ENCODE measurements at places on chromosomes 2 and 18. TPM values are rescaled to one million over a fixed set of nuclear protein-coding genes. Genes with fewer than 3 reads are reported as not detected.

- DNase-seq, result no peak
Observed at GRCh38 chr2:157761520-157761919, 114.6 kb downstream of the ACVR1 start.

- DNase-seq, result no peak
Observed at GRCh38 chr18:68703326-68703725, 11.6 kb downstream of the TMX3 start.

DNA sequence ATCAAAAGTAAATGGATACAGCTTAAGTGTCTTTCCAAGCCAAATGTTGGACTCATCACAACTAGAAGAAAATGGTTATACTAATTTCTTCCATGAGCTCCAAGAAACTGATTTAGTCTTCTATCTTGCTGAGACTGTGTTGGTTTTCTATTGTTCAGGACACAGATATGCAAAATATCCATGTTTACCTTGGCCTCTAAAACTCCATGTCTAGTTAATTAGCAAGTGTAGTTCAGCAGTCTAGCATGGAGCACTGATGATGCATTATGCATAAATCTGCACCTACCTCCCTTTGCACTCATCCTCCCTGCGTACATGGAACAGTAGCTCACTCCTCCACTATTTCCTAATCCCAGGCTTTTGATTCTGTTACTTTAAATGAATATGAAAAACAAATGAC, 731.4 kb upstream of the CHAC2 start:
- DNase-seq, result no peak

GRCh38 chr18:32072321-32072720, 19.4 kb upstream of the RNF138 start:
- no peak for DNase-seq

DNA sequence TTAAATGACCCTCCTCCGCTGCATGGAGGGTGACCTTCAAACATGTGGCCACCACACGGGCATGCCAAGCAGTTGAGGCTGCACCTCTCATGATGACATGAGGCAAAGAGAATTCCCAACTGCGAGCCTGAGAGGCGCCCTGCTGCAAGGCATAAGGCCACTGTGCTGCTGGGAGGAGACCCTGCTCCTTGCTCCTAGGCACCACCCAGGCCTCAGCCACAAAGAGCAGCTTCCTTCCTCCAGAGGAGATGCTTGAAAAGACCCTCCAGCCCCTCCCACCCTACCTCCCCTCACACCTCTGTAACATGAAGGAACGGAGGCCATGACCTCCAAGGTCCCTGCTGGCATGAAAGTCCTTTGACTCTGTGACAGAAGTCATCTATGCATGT, 11.4 kb downstream of the CHST10 start:
- DNase-seq, result no peak

- no peak for DNase-seq
Observed at GRCh38 chr2:107001964-107002696, 116.2 kb upstream of the ST6GAL2 start.

GRCh38 chr2:1082456-1083205, 132.0 kb downstream of the SNTG2 start:
- no peak for DNase-seq

- DNase-seq, result no peak
Observed at GRCh38 chr2:174615871-174616436, 18.4 kb upstream of the WIPF1 start.

DNA sequence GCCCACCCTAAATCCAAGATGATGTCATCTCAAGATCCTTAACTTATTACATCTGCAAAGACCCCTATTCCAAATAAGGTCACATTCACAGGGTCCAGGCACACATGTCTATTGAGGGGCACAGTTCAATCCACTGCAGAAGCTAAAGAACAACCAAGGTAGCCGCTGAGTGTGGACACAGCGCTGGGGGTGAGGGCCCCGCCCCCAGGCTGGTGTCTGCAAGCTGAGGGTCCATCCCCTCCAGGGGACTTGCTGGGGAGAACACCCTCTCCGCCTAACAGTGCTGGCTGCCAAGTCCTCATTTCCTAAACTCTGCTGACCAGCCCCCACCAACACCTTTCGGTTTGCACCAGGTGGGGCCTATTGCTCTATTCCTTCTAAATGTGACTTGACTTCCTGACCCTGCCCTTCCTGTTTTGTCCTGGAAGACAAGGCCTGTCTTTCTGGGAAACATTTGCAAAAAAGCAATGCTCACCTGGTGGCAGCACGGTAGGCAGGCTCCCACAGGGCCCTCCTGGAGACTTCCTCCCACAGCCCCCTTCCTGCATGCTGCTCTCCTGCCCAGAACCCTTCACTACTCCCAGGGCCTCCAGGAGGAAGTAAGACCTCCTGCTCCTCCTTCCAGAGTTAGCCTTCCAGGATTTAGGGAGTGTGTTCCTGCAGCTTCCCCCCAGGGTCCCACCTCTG, 24.4 kb upstream of the TEX44 start:
- DNase-seq, result no peak

DNA sequence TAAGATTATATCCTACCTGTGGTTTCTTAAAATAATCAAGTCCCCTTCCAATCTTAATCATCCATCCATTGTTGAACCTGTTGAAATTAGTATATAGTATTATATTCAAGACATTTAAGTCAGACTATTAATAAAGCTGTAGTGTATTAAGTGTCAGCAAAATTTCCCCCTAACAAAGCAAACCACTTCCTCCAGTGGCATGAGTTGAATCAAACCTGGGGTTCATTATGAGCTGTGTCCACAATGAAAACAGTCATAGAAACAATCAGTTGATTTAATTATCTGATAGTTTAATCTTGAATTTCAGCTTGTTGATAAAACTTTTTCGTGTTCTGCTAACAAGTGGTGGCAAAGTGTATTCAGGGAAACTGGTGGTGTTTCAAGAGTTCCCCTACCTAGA, 11.3 kb downstream of the MITD1 start:
- no peak for DNase-seq

- no peak for DNase-seq
Observed at GRCh38 chr2:218516614-218517013, 51.5 kb downstream of the USP37 start.

DNA sequence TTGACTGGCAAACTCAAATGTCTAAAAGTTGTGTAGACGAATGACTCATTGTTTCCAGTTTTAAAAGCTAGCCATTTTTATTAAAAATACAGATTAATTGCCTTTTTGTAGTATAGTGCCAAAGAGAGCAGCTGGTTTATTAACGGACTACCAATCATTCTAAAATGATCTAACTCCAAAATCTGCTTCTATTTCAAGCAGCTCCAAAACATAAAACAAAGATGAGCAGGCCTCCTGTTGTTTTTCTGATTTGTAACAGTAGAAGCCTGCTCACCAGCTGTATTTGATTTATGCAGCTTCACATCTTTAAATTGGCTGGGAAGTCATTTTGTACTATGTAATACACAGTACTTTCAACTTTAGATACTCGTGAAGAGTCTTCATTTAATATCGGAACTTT, 171.8 kb downstream of the UBR3 start:
- DNase-seq, result no peak

- DNase-seq, result no peak
Observed at GRCh38 chr2:9549420-9549819, 6.2 kb downstream of the ADAM17 start.

- no peak for DNase-seq
Observed at GRCh38 chr18:42906761-42907160, 208.7 kb downstream of the RIT2 start.

DNA sequence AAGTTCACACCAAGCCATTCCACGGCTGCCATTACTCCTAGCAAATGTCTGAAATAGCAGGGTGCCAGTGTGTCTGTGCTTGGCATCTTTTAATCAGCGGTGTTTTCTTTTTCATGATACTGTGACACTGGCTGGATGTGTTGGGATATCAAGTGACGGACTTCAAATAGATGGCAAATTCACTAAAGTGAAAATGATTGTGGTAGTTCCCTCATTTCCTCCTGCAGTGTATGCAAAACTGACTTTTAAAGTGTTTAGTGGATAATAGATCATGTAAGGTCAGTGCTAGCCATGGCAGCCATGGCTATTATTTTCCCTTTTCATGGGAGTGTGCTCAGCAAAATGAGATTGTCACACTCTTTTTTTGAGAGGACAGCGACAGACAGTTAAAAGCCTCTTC, 261.5 kb upstream of the SIX3 start:
- DNase-seq, result no peak

DNA sequence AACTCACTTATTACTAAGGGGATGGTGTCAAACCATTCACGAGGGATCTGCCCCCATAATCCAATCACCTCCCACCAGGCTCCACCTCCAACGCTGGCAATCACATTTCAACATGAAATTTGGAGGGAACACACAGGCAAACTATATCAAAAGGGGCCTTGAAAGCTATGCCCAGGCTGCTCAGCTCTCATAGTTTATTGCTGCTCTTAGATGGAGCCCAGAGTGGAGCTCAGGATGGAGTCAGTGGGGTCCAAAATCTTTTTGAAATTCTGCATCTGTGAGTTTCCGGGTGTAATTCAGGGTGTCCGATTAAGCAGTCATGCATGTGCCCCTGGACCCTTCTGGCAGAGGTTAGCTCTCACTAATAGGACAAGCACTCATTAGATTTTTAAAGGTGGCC, 24.3 kb downstream of the RHOB start:
- DNase-seq, result no peak

DNA sequence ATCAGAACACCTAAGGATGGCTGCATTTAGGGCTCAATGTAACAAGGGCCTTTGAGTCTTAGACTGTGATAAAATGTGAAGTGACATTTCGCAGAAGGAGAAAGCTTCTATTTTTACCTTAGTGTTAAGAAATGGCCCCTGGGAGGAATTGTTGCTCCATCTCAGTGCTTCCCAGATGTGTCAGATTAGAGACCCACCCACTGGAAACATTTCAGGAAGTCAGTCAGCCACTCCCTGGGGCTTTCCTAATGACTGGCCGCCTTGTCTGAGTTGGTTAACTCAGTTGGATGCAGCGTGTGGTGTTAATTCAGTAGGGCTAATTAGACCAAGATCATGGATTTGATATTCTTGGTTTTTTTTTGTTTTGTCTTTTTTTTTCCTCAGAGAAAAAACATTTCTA, 355.9 kb downstream of the PIK3C3 start:
- DNase-seq, result no peak

DNA sequence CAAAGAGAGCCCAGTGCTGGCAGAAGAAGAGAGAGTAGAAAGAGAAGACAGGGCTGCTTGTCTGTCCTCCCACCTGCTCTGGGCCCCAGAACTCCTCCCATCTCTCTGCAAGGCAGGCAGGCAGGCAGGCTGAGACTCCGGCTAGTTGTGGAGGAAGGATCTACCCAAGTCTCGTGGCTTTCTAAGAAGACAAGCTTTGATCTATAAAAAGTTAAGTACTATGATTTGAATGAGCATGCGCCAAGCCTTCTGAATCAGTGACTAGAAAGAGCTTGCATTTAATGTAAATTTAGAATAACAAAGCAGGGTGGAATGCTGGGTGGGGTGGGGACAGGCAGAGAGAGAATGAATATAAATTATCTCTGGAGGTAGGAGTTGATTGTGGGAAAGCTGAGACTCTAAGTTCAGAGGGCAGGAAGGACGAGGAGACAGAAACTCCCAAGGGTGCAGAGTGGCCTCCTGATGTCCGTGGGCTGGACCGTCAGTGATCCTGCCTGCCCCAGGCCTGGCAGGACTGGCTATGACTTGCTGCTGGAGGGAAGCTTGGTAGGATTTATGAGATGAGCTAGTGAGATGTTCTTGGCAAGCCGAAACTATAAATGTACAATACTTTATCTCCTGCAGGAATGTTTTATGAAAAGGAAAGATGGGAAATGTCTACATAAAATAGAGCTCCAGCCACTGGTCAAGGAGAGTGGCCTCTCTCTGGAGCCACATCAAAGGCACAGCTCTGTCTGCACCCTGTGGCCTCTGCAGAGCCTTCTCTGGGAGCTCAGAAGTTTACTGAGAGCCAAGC, 447.5 kb downstream of the TNS1 start:
- DNase-seq, result no peak

- DNase-seq, result no peak
Observed at GRCh38 chr2:41182961-41183360, 731.1 kb upstream of the SLC8A1 start.

DNA sequence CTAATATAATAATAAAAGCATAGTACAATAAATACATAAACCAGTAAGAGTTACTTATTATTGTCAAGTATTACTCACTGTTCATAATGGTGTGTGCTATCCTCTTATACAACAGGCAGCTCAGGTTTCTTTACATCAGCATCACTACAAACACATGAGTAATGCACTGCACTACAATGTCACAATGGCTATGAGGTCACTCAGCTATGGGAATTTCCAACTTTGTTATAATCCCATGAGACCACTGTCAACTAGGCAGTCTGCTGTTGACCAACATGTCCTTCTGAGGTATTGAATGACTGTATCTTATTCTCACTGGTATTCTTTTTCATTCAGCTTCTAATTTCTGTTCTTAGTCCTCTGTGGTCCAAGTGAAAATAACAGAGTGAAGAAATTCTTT, 250.4 kb upstream of the DSEL start:
- no peak for DNase-seq

GRCh38 chr2:239747274-239747673, 277.9 kb downstream of the NDUFA10 start:
- no peak for DNase-seq

GRCh38 chr18:9827793-9828505, 57.8 kb upstream of the TXNDC2 start:
- no peak for DNase-seq

- no peak for DNase-seq
Observed at GRCh38 chr2:231660860-231661259, 47.5 kb upstream of the PTMA start.

GRCh38 chr2:98900721-98901120, 35.3 kb downstream of the CRACDL start:
- no peak for DNase-seq

GRCh38 chr2:180739070-180739469, 241.3 kb upstream of the UBE2E3 start:
- no peak for DNase-seq

- DNase-seq, result no peak
Observed at GRCh38 chr2:11904941-11905340, 158.5 kb downstream of the LPIN1 start.

- DNase-seq, result no peak
Observed at GRCh38 chr18:38534073-38534472, 968.5 kb upstream of the CELF4 start.

- DNase-seq, result no peak
Observed at GRCh38 chr2:33909945-33910695, 311.0 kb upstream of the FAM98A start.

DNA sequence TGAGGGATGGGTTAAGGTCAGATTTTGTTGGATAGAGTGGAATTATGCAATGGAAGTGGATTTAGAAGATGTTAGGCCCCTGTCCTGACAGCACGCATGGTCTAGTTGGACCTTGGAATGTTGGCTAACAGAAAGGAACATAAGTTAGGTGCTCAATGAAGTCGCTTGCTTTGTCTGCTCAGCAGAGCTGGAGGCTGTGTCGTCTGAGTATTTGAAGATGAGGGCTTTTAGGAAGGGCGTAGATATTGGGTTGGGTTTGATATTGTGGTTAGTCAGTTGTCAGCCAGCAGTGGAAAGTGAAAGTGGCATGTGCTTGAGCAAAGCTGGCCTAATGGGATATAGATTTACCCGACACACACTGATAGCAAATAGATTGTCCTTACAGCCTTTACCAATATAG, 239.3 kb downstream of the PRKCE start:
- no peak for DNase-seq

CNTNAP5 gene
- not detected for total RNA-seq

FTCDNL1 gene
- total RNA-seq, result 3.4 TPM

DSG1 gene
- not detected for total RNA-seq

FSHR gene
- total RNA-seq, result not detected

ACOXL gene
- not detected for total RNA-seq

TGOLN2 gene
- 152 TPM for total RNA-seq

IL1A gene
- not detected for total RNA-seq

SPATA3 gene
- not detected for total RNA-seq

BOLL gene
- not detected for total RNA-seq

SERPINB4 gene
- not detected for total RNA-seq

GALR1 gene
- 0.28 TPM for total RNA-seq

ZNF2 gene
- 2.3 TPM for total RNA-seq
